ENCODE measurements at places on chromosomes 13 and 19. TPM values are rescaled to one million over a fixed set of nuclear protein-coding genes. Genes with fewer than 3 reads are reported as not detected.
A peak's percentile ranks its signal among the peaks of the same experiment; 100 is the strongest.

DNA sequence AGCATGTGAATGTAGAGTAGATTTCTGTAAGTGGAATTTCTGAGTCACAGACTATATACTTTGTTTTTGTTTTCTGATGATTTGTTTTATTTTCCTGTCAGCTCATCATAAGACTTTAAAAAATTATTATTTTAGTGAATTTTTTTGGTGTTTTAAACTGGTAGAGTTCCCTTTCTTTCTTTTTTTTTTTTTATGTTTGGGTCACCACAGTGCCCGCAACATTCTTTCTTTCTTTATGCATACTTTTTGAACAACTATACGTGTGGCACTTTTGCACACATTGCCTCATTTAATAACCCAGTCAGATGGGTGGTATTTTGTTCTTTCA lies 46.0 kb downstream of the WDFY2 start:
- DNase-seq = no peak

DNA sequence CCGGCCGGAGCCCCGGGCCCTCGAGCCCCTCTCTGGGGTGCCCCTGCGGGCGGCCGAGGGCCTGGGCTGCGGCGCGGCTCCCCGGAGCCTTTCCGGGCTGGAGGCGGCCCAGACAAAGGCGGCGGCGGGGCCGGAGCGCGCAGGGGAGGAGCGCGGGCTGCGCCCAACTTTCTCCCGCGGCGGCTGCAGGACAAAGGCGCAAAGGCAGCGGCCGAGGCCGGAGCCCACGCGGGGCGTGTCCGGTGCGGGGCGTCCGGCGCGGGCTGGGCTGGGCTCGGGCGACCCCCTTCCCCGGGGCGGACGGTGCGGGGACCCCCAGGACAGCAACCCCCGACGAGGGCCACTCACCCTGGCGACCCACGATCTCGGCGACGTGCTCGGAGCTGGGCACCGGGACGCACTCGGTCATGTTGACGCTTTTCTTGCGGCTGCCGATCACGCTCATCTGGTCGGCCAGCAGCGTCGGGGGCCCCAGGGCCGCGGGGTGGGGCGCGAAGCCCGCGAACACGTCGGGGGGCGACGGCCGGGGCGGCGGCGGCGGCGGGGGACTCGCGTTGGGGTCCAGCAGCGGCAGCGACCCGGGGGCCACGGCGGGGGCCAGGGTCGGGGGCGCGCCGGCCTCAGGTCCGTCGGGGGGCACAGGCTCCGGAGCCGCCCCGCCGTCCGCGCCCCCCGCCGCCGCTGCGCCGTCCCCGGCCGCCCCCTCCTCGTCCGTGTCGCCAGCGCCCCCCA lies 843 bp downstream of the MEX3D start:
- peak; percentile 41 for DNase-seq

DNA sequence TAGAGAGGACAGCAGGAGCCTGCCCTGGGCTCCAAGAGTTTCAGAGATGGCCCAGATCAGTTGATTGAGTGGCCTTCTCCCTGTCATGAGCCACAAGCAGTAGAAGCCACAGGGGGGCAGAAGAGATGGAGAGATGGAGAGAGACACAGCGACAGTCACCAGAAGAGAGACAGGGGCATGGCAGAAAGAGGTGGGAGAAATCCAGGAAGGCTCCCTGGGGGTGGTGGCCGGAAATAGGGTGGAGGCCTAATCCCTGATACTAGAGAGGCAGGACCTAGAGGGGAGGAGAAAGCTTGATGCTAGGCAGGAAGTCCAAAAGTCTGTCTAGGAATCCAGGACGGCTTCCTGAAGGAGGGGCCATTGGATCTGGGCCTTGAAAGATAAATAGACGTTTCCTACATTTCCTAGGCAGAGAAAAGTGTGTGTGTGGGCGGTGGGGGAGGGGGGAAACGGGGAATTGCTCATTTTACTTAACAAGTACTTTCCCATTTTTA lies 9.6 kb upstream of the TPM4 start:
- peak; percentile 54 for DNase-seq

GRCh38 chr13:76687467-76687866 lies 198.7 kb downstream of the KCTD12 start:
- DNase-seq = no peak

- DNase-seq = no peak
Measured at GRCh38 chr13:94333131-94333820, 146.2 kb downstream of the DCT start.

- DNase-seq = no peak
Measured at GRCh38 chr13:60690604-60691003, 293.6 kb downstream of the TDRD3 start.

DNA sequence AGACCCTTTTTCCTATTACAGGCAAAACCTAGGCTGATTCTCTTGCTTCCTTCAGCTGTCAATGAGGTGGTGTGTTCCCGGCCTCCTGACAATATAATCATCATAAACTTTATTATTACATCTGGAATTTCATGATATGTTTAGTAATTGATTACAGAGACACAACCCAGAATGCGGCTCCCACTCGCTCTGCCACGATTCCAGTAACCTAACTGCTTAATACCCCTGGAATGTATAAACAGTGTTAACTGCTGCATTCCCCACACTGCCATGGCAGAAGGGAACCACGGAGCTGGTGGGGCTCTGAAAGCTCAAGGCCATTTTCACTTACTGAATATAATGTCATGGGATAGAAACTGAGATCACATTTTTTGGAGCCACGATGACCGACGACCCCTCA lies 17.1 kb downstream of the TSHZ3 start:
- no peak for DNase-seq

- peak; percentile 46 for DNase-seq
Measured at GRCh38 chr13:107650081-107650701, 565.1 kb downstream of the LIG4 start.

DNA sequence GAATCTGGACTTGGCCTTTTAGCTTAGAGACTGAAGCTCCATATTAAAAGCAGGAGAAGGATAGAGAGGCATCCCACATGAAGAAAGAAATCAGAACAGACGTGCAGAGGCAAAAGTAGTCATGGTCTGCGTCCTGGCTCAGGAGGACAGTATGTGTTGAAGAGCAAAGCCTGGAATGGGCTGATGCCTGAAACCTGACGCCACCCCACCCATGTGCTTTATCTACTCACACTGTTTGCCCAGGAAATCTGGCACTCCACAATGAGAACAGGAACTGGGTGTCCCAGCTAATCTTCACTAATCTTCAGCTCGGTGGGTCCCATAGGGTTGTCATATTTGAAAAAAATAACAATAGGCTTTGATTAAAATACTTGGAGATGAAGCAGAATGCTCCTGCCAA lies 549.0 kb upstream of the GPC6 start:
- DNase-seq = no peak

DNA sequence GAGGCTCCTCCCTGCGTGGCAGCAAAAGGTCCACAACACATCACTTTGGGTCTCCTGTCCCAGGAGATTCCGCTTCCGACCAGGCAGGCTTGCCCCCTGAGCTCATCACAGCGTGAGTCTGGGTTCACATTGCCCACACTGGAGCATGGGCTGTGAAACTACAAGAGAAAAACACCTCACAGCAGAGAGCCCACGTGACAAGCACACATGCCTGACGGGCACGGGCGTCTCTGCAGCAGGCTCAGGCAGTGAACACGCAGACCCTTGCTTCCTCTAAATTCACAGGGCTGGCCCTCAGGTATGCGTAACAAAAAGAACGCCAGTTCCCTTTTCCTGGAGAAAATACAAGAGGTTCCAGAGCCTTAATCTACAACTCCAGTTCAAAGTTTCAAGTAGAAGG lies 41.9 kb downstream of the RASA3 start:
- DNase-seq = no peak

GRCh38 chr13:48750588-48751383 lies 97.1 kb downstream of the CYSLTR2 start:
- DNase-seq = no peak

DNA sequence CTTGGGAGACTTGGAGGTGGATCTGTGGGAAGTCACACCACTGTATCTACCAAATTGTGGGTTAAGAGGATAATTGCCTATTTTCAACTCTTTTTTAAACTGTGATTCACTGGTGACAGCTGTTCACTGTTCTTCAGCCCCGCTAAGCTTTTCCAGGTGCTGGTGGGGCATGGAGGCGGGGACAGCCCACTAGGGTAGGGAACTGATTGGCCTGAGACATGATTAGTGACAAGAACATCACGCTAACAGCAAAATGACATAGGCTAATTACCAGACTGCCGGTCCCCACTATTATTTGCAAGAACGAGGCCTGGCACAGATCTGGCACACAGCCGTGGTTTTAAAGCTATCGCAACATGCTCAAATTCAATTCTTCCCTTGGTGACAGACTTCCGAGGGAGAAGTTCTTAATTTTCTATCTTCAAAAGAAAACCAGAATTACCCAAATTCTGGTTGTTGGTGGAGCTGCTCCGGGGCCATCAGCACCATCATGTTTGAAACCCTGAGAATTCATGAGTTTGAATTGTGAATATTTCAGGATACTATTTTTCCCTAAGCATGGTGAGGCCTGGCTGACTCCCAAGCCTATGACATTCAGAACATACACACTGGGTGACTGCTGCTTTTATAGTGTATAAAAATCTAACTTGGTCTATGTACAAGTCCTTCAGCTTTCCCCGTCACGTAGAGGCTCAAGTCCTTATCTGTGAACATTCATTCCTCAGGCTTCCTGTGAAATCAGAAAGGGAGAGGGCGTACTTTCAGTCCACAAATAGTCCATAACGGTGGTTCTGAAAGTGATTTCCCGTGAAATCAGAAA lies 17.9 kb downstream of the DOCK9 start:
- DNase-seq = no peak

DNA sequence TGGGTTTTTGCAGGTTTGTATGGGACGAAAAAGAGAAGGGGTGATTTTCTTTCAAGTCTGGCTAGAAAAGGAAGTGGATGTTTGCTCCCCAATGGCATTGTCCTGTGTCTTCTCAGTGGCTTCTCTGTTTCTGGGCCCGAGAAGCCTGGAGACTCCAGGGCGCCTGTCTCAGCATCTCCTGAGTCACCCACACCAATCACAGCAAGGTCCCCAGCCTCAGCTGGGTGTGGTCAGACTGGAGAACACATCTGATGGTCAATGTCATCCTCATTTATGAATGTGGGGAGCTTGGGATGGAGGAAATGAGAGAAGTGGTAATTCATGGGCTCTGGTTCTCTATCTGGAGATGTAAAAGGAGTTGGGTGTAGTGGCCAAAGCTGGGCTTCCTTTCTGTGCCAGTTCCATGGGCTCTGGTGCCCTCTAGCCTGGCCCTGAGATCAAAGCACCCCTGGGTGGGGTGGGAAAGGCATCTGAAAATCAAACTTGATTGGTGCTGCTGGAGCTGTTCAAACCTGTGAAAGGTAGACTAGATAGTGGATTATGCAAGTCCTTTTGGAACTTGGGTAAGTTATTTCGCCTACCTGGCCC lies 13.4 kb downstream of the RASL11A start:
- peak; percentile 32 for DNase-seq

GRCh38 chr13:57063007-57063406 lies 77.7 kb upstream of the PRR20A start:
- no peak for DNase-seq

GRCh38 chr13:51097353-51098043 lies 13.6 kb downstream of the C13orf42 start:
- DNase-seq = no peak

DNA sequence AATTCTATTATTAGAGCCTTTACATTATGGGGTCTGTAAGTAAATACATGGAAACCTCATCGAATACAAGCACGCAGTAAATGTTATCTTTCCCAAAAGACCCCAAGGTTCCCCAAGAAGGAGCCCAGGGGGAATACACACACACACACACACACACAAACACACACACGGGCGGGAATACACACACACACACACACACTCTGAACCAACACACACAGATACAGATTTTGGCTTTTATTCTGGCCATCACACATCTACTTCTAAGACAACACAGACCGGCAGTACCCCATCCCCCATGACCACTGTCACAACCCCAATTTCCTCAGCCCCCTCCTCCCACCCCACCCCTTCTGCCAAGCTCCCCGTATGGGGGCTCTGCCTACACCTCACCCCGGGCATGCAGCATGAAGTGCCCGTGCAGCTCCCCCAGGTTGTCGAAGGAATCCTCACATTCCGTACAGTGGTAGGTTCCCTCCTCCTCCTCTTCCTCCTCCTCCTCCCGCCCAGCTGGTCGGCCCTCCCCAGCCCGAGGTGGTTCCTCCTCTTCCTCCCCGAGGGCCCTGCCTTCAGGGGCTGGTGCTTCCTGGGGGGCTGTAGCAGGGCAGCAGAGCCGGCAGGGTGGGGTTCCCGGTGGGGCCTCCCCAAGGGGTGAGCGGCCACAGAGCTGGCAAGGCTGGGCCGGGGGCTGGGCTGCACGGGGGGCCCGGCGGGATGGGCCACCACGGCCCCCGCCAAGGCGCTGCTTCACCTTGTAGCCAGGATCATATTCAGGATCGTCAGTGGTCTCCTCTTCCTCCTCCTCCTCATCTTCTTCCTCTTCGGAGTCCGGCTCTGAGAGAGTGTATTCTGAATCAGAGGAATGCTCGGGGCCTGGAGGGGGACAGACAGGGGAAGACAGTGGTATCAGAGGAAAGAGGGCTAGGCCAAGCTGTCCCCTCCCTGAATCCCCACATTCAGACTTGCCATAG lies 4.4 kb upstream of the SRRM5 start:
- no peak for DNase-seq

- no peak for DNase-seq
Measured at GRCh38 chr19:18798384-18799352, 7.6 kb upstream of the COMP start.

- DNase-seq = no peak
Measured at GRCh38 chr13:107832500-107833100, 382.7 kb downstream of the LIG4 start.

DNA sequence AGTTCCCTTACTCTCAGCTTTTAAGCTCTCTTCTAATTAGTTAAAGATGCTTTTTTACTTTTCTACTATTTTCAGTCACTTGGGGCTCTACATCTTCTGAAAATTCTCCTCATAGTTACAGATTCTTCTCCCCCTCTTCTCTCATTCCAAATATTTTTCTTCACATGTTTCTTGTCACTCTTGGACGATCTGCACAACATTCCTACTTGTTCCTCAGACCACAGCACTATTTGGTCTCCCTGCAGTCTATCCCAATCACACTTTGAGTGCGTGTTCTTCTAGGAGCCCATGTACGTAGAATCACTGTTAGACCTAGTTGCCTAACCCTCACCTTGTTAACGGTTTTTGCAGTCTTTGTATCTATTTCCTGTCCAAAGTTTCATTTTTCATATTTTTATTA lies 222.5 kb upstream of the SPRY2 start:
- DNase-seq = no peak

DNA sequence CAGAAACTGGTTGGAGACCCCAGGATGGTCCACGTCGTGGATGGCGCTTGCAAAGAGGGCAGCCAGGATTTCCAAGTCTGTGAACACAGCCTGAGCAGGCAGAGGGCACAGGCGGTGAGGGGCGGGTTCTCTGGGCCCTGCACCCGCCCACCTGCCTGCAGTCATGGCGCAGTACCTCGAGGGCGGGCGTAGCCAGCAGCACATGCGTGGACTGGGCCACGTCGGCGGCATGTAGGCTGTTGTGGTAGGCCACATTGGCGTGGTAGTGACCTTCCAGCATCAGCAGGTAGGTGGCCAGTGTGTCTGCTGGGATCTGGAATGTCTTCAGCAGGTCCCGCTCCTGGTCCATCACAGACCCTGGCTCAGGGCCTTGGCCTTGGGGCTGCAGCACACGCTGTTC lies 8.1 kb downstream of the PDE4C start:
- no peak for DNase-seq

Gene TSPAN16
- not detected for total RNA-seq

Gene TNFRSF19
- total RNA-seq = 44.5 TPM

Gene CGB7
- total RNA-seq = 0.72 TPM

Gene ATP8A2
- 1.3 TPM for total RNA-seq

Gene OR7A5
- total RNA-seq = not detected

Gene EID2B
- total RNA-seq = 5.3 TPM

Gene PDX1
- total RNA-seq = not detected

Gene HCST
- total RNA-seq = 1.9 TPM

Gene CYP4F2
- not detected for total RNA-seq

Gene ZNF57
- 4.9 TPM for total RNA-seq

Gene ZNF587
- total RNA-seq = 11.4 TPM

Gene GJA3
- total RNA-seq = 1.1 TPM

Gene TMEM143
- total RNA-seq = 6.4 TPM

Gene ZNF793
- total RNA-seq = 0.24 TPM
